Smooth muscle cell of the pulmonary artery (primary cell): ENCODE measurements at places on chromosomes 7 and 10. TPM values are rescaled to one million over a fixed set of nuclear protein-coding genes. Genes with fewer than 3 reads are reported as not detected.

The VPS41 gene
- 65.7 and 93.6 TPM in 2 replicates for total RNA-seq

The ABCA13 gene
- total RNA-seq = 0.20 and 0.36 TPM in 2 replicates

The AGAP5 gene
- 4.0 and 4.8 TPM in 2 replicates for total RNA-seq

The TMEM176A gene
- total RNA-seq = not detected in 2 replicates

The CC2D2B gene
- 0.07 and 0.17 TPM in 2 replicates for total RNA-seq

The SEPTIN14 gene
- total RNA-seq = not detected in 2 replicates

The KIAA1217 gene
- 2.7 and 6.9 TPM in 2 replicates for total RNA-seq

The ITIH2 gene
- not detected in 2 replicates for total RNA-seq

The KCND2 gene
- total RNA-seq = 0.46 and 4.9 TPM in 2 replicates

The COL13A1 gene
- 5.0 and 38.9 TPM in 2 replicates for total RNA-seq

The CYP3A7 gene
- not detected in 2 replicates for total RNA-seq

The CRYGN gene
- total RNA-seq = 0.13 TPM in 1 of 2 replicates, not detected in the other

The FRMD4A gene
- 96.6 and 114 TPM in 2 replicates for total RNA-seq

The PDZD7 gene
- total RNA-seq = 2.8 and 5.5 TPM in 2 replicates

The C1QL3 gene
- total RNA-seq = 0.07 TPM in 1 of 2 replicates, not detected in the other

The MYOF gene
- 484 and 499 TPM in 2 replicates for total RNA-seq

The CAV2 gene
- 141 and 186 TPM in 2 replicates for total RNA-seq

The CAV1 gene
- 405 and 784 TPM in 2 replicates for total RNA-seq

The CABCOCO1 gene
- total RNA-seq = 0.26 and 0.36 TPM in 2 replicates

The VWA2 gene
- total RNA-seq = not detected in 2 replicates

The CALHM3 gene
- not detected in 2 replicates for total RNA-seq

The HABP2 gene
- total RNA-seq = not detected in 2 replicates

The BCCIP gene
- 22.3 and 25.2 TPM in 2 replicates for total RNA-seq

The TEX36 gene
- total RNA-seq = not detected in 2 replicates

The KCP gene
- total RNA-seq = 0.69 and 0.78 TPM in 2 replicates

The DNA2 gene
- 2.8 and 4.4 TPM in 2 replicates for total RNA-seq

The PPP1R17 gene
- not detected in 2 replicates for total RNA-seq

The TMEM178B gene
- 0.52 and 2.3 TPM in 2 replicates for total RNA-seq

The SPDYE8 gene
- not detected in 2 replicates for total RNA-seq

The OR6V1 gene
- not detected in 2 replicates for total RNA-seq

The HMX2 gene
- not detected in 2 replicates for total RNA-seq

The ZNF804B gene
- not detected in 2 replicates for total RNA-seq

The HMX3 gene
- total RNA-seq = not detected in 2 replicates

The LIPJ gene
- total RNA-seq = not detected in 2 replicates

The ZNF365 gene
- 6.0 and 11.0 TPM in 2 replicates for total RNA-seq

The FEZF1 gene
- total RNA-seq = not detected in 2 replicates

The ICA1 gene
- 0.13 and 0.52 TPM in 2 replicates for total RNA-seq

The CPED1 gene
- 52.0 and 64.8 TPM in 2 replicates for total RNA-seq

The FAM25C gene
- not detected in 2 replicates for total RNA-seq

The PMS2 gene
- 15.5 and 17.5 TPM in 2 replicates for total RNA-seq

The ADRA2A gene
- total RNA-seq = 0.20 and 2.0 TPM in 2 replicates

The HGF gene
- 51.1 and 342 TPM in 2 replicates for total RNA-seq

The UCMA gene
- not detected in 2 replicates for total RNA-seq

The IL6 gene
- total RNA-seq = 62.2 and 108 TPM in 2 replicates

The ANKRD2 gene
- total RNA-seq = 0.33 and 1.1 TPM in 2 replicates

The FBXO24 gene
- 0.13 and 0.20 TPM in 2 replicates for total RNA-seq

The LAMB1 gene
- total RNA-seq = 749 and 814 TPM in 2 replicates

The KIF11 gene
- total RNA-seq = 3.0 and 8.7 TPM in 2 replicates
